ENCODE measurements at places on chromosomes 12 and 14.

DNA sequence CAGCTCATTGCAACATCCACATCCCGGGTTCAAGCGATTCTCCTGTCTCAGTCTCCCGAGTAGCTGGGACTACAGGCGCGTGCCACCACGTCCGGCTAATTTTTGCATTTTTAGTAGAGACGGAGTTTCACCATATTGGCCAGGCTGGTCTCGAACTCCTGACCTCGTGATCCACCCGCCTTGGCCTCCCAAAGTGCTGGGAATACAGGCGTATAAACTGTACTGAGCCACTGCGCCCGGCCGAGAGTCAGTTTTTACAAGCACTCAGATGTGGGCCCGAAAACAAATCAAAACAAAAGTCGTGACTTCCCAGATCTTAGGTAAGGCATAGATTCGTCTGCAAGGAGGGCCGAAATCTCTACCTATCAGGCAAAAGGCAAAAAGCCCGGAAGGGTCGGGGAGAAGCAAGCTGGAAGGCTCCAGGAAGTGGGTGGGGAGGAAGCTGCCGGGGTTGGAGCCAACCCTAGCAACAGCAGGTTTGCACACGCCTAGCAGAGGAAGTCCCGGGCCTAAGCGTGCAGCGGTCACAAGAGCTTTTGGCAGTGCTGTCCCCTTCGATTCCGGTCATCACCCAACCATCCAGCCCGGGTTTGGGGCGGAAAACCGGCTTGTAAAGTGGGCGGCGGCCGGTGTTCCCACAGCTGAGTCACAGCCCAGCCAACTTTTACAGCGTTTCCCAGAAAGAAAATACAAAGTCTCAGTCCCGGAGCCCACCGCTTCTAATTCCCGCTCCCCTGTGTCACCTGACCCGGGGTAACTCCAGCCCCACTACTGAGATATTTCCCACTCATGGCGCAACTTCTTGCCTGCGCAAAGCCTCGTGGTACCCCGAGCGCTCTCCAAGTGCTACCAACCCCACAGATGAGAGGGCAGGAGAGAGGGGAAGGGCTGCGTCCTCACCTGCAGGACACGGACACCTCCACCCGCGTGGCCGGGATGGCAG is 583 bp downstream of the CPNE8 start:
- DNase-seq = peak; percentile 94

- no peak for DNase-seq
Measured at GRCh38 chr14:68408680-68409079, 384.2 kb downstream of the ZFP36L1 start.

GRCh38 chr12:84912198-84913128 is at the start of gene SLC6A15:
Gene SLC6A15 (minus strand): TSS chr12:84912799. CDS start chr12:84892120, 20,679 bp downstream.
- DNase-seq = peak; percentile 25

DNA sequence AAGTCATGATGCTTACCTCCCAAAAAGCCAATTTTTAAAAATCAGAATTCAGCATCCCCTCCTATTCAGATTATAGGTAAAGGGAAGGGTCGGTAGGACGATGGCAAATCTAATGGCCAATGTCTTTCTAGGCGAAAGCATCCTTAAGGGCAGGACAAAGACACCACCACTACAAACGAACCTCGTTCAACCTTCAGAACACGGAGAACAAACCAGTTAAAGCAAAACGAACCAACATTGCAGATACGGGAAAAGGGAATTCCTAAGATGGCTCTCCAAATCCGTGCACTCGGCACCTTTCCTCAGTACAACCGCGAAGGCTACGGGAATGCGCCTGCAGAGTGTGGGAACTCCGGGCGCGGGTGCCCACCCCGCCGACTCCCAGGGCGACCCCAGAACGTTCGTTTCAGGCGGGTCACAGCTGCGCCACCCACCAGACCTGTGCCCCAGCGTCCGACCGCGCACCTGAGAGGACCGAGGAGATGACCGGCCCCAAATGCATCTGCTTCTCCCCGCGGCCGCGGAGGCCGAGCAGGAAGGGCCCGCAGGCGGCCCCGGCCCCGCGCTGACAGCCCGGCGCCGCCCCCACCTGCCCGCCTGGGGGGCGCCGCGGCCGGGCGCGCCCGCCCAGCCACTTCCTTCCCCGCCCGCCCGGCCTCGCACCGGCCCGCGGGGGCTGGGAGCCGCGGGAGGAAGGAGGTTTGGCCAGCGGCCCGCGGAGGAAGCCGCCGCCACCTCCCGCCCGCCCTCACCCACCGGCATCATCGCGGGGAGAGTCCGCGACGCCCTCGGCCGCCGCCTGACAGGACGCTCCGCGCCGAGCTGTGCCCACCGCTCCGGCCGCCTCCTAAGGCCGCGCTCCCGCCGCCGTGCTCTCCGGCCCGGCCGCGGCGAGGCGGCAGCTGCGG is 578 bp downstream of the PPP1R13B start:
- no peak for DNase-seq

DNA sequence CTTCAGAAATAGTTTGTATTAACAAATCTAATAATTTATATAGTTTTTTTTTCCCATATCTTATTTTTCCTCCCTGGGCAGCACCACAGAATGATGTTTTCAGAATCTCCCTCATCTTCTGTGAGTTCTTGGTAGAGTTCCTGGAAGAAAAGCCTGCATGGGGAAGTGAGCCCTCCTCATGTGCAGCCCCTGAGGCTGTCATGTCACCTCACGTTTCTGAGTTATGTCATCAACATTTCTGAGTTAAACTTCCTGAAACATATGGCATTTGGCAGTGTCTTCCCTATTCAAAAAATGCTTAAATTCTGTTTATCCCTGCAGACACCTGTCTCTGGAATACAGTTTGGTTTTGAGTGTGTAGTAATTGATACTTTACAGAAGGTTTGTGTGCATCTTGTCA is 979.0 kb downstream of the TMEM121 start:
- no peak for DNase-seq

- DNase-seq = no peak
Measured at GRCh38 chr12:123231931-123232330, 1.0 kb downstream of the MPHOSPH9 start.

DNA sequence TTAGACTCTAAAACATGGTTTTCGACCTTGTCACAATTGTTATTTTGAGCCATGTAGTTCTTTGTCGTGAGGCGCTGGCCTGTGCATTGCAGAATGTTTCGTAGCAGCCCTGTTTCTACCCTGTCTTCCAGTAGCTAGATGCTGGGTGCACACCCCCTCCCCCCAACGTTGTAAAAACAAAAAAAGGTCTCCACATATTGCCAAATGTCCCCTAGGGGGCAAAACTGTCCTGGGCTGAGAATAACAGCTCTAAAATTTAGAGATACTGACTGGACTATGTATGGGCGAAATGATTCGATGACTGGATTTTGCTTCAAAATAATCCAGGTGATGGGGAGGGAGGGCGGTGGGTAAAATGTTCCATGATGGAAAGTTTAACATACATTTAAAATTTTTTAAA is 126.1 kb upstream of the FUT8 start:
- DNase-seq = no peak

GRCh38 chr14:85038526-85039352 is 491.2 kb upstream of the FLRT2 start:
- no peak for DNase-seq

DNA sequence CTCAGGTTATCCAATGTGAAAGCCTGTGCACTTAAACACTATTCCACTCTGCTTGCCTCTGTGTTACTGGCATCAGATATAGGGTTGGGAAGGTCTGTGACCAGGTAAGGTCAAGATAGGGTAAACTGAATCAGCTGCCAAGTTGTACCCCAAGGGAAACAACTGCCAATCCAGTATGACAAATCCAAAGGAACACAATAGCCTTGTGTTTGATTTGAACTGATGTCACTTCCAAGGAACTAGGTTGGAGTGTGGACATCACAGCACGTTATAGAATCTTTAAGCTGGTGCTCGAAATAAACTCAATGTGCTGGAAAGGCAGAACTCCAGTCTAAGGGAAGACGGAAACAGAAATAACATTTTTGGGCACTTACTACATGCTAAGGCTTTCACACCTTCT is 223.4 kb upstream of the BTG1 start:
- no peak for DNase-seq

- no peak for DNase-seq
Measured at GRCh38 chr12:48782457-48783395, 6.2 kb downstream of the ADCY6 start.

GRCh38 chr14:88902850-88903249 is 78.4 kb downstream of the TTC8 start:
- no peak for DNase-seq

DNA sequence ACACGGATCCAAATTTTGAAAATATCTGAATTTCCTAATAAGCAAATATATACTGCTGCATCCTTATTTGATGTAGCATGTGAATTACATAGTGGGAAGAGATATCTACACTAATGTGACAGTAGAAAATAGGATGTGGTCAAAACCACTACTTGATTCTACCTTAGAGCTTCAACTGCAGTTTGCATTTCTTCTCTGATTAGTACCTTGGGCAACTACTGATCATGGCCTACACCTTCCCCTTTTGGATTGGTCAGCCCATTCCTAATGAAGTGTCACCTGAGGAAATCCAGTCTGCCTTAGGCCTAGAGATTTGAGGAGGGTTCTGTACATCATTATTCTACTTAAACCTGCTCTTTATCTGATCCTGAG is 10.7 kb downstream of the LLPH start:
- no peak for DNase-seq

- no peak for DNase-seq
Measured at GRCh38 chr14:54627540-54628363, 60.8 kb downstream of the SAMD4A start.

DNA sequence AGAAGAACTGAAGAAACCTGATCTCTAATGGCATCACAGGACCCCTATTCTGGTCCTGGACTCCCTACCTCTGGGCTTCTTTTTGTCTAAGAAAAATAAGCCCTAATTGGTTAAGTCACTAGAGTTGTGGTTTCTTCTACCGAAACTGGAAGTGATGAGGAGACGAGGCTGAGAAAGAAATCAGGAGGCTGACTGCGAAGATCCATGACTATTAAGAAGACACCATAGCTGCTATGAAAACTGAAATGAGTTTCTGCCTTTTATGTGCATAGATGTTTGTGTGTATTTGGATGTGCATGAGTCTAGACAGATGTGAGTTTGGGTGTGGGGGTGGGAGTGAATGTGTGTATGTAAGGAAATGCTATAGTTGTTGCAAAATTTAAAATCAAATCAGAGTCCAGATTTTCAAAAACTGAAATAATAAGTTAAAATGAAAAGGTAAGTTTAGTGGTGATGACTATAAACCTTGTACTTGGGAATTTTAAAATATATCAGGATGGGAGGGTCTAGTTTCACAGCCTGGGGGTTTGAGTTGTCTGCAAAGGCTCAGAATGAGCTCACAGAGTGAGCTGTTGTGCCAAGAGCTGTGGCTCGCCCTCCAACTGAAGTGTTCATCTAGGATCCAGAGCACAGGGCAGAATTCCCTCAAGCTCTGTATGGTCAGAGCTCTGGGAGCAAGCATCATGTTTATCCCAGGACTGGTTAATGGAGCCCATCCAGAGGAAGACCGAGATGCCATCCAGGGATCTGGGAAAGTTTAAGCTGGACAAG is 94.9 kb downstream of the VCPKMT start:
- no peak for DNase-seq

GRCh38 chr12:16150276-16150675 is 127.2 kb downstream of the SLC15A5 start:
- DNase-seq = no peak

GRCh38 chr12:127711108-127711507 is 555.9 kb upstream of the TMEM132C start:
- no peak for DNase-seq

DNA sequence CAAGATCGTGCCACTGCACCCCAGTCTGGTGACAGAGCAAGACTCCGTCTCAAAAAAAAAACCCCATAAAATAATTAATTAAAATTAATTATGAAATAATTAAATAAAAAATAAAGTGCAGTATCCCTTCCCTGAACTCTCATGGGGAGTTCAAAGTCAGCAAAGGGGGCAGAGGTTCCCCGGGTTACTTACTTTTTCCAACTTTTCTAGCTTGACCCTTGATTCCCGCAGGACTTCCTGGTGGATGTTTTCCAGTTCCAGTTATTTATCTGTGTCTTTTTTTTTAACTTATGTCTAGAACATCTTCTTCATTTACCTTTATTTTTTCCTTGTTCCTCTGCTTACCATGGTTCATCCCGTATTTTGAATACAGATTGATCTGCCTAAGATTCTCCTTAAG is 197.4 kb downstream of the EPS8 start:
- DNase-seq = no peak

GRCh38 chr12:75259143-75259542 is 49.5 kb upstream of the KCNC2 start:
- DNase-seq = no peak

DNA sequence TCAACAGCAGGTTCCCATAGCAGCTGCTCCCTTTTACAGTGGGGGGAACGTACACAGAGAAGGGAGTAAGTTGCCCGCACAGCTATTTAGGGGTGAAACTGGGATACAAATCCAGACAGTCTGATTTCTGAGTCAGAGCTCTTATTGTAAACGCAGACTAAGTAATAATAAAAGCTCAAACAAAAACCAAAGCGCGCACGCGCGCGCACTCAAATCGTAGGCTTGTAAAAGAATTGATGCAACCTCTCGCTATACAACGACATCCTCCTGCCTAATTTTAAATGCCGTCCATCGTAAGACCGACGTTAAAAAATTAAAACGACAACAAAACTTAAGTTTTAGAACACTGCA is 747 bp upstream of the DACT1 start:
- DNase-seq = peak; percentile 37

- DNase-seq = no peak
Measured at GRCh38 chr12:123387508-123388176, 3.7 kb downstream of the KMT5A start.

GRCh38 chr12:8887285-8887715 is 27.0 kb upstream of the PHC1 start:
- no peak for DNase-seq

- DNase-seq = no peak
Measured at GRCh38 chr12:124861898-124862676, 1.6 kb downstream of the SCARB1 start.

- DNase-seq = no peak
Measured at GRCh38 chr12:120402217-120402616, 33.3 kb upstream of the MSI1 start.

DNA sequence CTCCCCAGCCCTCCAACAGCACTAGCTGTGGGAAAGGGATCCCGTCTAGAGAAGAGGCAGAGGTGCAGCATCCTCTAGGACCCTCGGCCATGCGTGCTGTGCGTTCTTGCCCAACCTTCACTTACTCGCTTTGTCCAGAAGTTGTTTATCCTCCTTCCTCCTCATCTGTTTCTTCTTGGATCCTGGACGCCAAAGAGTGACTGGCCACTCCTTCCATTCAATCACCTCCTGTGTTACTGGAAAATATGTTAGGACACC is 140.5 kb downstream of the ZFP36L1 start:
- DNase-seq = no peak

GRCh38 chr14:23078692-23079116 is 16.2 kb downstream of the ACIN1 start:
- DNase-seq = no peak

- no peak for DNase-seq
Measured at GRCh38 chr14:83425138-83425537, 1891.5 kb upstream of the SEL1L start.

DNA sequence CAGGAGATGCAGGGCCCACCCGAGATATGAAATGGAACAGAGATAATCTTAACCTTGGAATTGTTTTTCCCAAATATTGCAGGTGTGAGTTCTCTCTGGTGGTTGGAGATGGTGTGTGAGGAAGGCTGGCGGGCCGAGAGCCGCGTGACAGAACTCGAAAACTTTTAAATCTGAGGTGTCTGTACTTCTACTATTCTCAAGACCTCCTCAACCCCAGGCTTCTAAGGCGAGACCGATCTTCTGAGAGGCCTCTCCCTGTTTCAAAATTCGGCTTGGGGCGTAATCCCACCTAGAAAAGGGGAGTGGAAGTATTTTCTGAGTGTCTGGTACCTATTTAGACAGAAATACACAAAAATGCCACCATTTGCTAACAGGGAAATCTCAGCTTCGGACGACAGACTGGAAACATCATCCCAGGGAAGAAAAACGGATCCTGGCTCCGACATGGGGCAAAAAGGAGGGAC is 611 bp downstream of the SARNP start:
- no peak for DNase-seq
